Stimulated activated CD4-positive, alpha-beta T cell treated with anti-CD3 and anti-CD28 coated beads, Interleukin-2, amount 100 ng/mL, for 4 hours (primary cell): ENCODE measurements at places on chromosomes 16 and 17.

DNA sequence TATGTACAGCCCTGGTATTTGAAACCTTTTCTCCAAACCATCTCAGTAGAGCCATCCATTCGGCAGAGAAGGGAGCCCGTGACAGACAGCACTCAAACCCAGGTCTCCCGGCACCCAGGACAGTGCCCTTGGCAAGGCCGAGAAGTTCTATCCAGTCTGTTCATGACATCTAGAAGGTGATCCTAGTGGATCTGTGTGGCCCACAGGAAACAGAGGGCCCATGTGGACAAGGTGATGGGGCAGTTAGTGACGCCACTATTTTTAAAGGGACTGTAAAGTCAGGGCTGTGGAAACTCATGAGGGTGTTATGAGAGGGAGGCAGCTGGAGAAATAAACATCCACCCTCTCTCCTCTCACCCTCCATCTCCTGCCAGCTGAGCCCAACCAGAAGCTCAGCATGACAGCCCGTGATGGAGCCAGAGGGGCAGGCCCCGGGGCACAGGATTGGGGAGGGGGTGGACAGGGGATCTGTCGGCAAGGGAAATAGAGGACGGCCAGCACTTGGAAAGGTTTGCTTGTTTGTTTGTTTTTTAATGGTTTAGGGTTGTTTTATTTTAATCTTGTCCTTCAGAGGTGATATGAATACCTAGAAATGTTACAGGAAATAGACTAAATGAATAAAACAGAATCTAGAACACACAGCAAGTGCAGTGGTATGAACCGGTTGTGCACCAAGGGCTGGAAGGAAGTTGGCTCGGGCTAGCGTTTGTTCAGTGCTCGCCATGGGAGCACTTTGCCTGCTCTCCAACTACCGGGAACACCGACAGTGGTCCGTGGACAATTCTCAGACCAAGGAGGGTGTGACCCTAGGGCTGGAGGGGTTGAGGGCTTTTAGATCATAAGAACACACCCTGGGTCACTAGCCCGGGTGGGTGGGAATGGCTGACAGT lies 17.1 kb downstream of the MYLK3 start:
- no peak for DNase-seq

DNA sequence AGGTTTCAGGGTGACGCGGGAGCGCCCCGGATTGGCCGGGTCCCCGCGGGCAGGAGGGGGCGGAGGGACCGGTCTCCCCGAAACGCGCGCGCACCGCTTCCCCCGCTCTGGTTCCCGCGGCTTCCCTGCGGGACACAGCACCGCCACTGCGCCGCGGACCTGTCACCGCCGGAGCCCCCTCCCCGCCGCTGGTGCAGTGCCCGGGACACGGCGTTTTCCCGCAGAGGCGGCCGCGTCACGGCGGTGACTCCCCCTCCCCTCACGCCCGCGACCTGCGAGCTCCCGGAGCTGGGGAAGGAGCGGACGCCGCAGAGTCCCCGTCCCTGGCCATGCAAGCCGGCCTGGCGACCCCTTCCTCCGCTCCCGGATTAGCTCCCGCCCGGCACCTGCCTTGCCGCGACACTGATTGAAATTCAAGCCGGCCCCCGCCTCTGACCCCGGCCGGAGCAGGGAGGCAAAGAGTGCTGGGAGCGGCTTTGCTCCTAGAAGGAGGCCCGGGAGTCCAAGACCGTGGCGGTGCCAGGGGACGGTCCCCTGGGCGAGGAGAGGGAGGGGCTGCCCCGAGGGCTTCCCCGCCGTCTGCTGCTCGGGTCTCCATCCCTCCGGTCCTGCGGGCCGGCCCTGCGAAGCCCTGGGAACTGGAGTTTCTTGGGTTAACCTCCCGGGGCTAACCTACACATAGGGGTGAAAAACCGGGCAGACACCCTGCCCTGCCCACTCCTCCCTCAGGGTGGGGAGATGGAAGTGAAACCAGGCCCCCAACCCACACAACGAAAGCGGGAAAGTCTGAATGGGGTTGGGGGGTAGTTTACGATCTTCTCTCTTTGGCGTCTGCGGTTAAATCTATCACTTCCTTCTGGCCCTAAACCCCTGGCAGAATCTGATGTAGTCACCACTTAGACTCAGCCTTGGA lies 1.0 kb downstream of the RHBDL3 start:
- DNase-seq, result no peak

DNA sequence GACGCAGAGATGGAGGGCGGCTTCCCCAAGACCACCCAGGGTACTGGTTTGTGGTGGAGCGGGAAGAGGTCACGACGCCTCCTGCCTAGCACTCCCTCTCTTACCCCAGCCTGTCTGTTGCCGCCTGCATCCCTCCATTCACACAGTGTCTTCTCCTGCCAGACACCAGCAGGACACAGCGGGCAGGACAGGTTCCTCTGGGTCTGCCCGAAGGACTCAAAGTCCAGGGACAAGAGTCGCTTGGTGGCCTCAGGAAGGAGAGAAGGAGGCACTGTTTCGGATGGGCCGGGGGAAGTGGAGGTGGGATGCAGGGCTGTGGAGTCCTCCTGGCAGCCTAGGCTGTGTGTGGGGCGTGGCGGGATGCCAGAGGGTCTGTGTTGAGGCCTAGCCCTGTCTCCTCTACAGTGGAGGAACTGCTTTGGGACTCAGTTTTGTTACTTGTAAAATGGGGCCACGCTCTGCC lies 19.6 kb upstream of the TNS4 start:
- no peak for DNase-seq

- no peak for DNase-seq
These were observed 10.7 kb downstream of the GALNS start for GRCh38 chr16:88846088-88846487.

DNA sequence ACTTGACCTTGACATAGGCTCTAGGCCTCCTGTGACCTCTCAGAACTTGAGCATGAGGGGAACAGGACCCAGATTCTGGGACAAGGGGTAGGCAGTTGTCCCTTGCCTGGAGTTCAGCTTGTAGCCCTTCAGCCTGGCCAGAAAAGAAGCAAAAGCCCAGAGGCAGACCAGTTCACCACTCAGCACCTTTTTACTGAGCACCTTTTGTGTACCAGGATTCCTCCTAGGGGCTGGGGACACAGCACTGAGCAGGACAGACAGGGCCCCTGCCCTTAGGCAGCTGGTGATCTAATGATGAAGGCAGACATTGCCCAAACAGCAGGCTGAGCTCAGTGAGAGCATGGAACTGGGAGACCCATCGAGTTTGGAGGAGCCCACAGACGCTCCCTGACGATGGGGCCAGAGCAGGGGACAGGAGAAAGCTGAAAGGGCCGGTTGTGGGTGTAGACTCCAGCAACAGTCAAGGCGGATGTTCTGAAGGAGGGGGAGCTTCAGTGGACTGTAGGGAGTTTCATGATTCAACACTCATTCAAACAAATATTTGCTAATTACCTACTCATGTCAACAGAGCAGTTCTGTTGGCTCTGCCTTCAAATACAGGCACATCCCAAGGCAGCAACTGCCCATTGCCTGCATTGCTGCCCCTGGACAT lies 32.0 kb downstream of the SBK1 start:
- DNase-seq, result no peak

GRCh38 chr16:57534337-57534880 lies 2.0 kb downstream of the CCDC102A start:
- DNase-seq, result no peak

- DNase-seq, result no peak
These were observed 73.8 kb upstream of the METRNL start for GRCh38 chr17:83005639-83006038.

DNA sequence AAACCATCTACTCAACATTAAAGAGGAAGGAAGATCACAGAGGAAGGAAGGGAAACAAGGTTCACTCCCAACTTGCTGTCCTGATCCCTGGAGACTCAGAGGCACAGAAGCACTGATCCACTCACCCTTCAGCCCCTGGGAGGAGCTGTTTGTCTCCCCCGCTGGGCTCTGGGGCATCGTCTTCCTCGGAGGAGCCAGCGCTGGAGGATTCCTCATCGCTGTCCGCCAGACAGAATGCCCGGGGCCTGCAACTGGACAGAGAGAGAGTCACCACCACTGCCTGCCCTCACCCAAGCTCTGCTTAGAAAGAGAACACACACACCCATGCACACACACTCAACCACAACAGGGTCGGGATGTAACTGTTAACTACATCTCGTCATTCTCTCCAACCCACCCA lies 24.8 kb upstream of the ERN1 start:
- DNase-seq, result no peak

- no peak for DNase-seq
These were observed 30.3 kb upstream of the STH start for GRCh38 chr17:45968732-45969131.

DNA sequence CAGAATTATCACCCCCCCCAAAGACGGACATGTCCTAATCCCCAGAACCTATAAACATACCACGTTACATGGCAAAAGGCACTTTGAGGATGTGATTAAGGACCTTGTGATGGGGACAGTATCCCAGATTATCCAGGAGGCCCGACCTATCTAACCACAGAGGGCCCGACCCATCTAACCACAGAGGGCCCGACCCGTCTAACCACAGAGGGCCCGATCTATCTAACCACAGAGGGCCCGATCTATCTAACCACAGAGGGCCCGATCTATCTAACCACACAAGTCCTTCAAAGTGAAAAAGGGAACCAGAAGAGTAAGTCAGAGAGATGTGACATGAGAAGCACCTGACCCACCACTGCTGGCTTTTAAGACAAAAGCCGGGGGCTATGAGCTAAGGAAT lies 56.8 kb downstream of the ANKFY1 start:
- no peak for DNase-seq

GRCh38 chr17:80780381-80781198 lies 211.1 kb upstream of the CHMP6 start:
- no peak for DNase-seq

- DNase-seq, result no peak
These were observed 12.2 kb upstream of the CAPN15 start for GRCh38 chr16:515175-515938.

GRCh38 chr17:61813211-61813610 lies 50.1 kb downstream of the BRIP1 start:
- no peak for DNase-seq

DNA sequence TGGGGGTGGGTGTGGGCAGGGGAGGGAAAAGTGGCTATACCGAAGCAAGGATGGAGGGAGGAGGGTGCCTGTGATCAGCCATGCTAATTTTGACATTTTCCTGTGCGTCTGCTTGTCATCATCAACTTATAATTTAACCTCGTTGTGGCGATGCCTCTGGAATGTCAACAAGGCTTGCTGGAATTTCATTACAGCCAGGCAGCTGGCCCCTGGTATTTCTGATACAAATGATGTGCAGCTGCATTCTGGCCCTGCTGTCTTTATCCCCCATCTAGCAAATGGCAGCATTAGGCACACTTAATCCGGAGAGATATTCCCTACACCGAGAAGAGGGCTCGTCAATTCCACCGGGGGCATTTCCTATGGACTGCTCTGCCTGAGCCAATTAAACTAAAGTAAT lies 278.3 kb upstream of the CCL2 start:
- DNase-seq, result no peak

DNA sequence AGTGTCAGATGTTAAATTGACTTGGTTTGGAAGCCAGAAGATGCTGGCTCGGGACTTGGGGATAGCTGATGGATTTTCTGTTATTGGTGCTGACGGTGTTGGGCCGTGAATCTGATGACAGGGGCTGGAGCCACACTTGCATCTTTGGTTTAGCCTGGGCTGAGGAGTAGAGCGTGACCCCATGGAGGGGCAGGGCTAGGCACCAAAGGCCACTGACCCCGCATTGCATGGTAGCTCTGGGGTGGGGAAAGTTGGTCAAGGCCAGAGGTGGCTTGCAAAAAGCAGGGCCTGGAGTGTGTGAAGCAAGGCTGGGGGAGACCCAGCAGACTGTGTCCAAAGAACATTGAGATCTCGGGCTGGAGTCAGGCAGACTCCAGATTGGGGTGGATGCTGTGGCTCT lies 25.3 kb downstream of the WSCD1 start:
- DNase-seq, result no peak

DNA sequence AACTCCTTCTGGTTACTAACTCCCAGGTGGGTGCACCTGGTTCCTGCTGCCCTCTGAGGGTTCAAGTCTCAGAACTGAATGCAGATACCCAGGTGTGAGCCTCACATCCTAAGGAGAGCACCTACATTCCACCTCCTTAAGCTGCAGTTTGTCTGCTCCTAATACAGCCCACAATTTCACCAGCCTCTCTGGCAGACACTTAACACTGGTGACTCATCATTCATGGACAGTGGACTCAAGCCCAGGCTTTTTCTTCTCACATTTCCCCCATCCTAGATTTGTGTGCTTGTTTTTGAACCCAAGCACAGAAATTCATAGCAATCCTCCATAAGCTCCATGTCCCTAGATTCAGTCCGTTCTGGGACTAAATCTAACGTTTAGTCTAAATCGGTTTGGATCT lies 7.0 kb upstream of the MAF start:
- DNase-seq, result no peak

GRCh38 chr17:69505740-69506139 lies 91.2 kb downstream of the MAP2K6 start:
- no peak for DNase-seq

GRCh38 chr17:42547698-42548069 lies 5.0 kb upstream of the HSD17B1 start:
- no peak for DNase-seq

- DNase-seq, result no peak
These were observed 40.4 kb downstream of the LAT start for GRCh38 chr16:29025218-29025617.

- no peak for DNase-seq
These were observed 51.0 kb downstream of the VAC14 start for GRCh38 chr16:70749681-70750601.

DNA sequence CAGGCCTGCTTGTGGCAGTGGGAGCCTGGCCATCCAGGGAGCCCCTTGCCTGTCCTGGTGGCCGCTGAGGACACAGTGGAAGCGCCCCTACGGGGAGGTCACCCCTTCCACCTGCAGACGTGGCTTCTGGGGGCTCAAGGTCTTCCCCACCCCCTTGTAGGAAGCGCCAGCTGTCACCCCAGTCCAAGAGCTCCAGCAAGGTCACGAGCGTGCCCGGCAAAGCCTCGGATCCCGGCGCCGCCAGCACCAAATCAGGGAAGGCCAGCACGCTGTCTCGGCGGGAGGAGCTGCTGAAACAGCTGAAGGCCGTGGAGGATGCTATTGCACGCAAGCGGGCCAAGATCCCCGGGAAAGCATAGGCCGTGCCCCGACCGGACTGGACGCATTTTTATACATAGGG lies 7.4 kb upstream of the IL17C start:
- no peak for DNase-seq

DNA sequence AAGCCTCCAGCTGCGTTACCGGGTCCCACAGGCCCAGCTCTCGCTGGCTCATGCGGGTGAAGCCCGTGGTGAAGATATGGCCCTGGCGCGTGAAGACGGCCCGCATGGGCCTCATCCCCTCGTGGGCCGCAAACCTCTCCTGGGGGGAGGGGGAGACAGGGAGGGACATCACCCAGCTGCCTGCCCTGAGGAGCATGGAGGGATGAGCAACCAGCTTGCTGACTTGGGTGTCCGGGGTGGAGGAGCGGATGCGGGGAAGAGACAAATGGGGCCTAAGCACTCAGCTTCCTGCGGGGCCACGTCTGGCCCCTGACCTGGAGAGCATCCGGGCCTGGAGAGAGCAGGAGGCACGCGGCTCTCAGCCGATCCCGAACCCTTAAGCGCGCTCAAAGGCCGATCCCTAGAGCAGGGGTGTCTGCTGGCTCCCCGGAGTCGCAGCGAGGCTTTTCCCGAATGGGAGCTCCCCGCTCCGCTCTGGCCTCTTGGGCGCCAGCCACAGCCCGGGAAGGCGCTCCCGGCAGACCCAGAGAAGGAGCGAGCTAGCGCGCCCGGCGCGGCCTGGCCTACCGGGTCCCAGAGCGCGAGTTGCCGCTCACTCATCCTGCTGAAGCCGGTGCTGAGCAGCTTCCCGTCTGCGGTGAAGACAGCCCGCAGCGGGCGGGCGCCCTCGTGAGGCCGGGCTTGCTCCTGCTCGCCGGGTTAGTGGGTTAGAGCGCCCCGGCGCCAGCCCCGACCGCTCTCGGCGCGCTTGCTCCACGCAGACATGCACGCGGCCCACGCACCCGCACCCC lies 5.0 kb downstream of the CORO6 start:
- DNase-seq, result peak; percentile 89

GRCh38 chr16:64392456-64392855 lies 729.4 kb downstream of the CDH11 start:
- no peak for DNase-seq
